ENCODE measurements at places on chromosomes 1 and 21.

DNA sequence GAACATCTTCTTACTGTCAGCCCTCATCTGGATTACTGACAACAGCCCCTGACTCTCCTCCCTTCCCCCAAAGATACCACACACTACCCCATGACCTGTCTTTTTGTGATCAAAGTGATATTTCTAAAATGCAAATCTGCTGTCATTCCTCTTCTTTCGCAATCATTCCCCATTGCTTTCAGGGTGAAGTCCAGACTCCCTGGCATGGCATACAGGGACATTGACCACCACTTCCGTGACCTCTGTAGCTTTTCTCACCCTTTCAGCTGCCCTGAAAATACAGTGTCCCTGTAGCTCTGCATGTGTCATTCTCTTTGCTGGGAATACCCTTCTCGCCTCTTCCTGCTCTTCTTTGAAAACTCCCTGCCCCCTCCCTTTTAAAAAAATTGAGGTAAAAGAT is 4.1 kb downstream of the SERINC2 start:
- no peak for DNase-seq

- DNase-seq = no peak
These were observed 3.5 kb downstream of the SAMSN1 start for GRCh38 chr21:14542638-14543037.

DNA sequence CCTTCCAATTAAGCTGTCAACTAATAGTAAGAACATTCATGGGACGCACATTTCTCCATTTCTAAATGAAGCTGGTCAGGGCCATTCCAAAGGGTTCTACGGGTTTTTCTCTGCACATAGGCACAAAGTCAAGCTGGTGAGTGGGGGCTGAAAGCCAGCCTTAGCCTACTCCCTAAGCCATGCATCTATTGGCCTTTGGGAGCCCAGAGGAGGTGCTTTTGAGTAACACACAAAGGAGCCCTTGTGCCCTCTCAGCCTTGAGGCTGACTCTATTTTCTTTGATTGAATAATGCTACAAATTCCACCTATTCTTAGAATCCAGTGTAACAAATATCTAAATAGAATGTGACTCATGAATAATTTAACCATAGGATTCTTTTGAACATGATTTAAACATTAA is 73.6 kb downstream of the RGS13 start:
- DNase-seq = no peak

- DNase-seq = no peak
These were observed 57.1 kb downstream of the RNF187 start for GRCh38 chr1:228544021-228544850.

- no peak for DNase-seq
These were observed 10.8 kb upstream of the LSM10 start for GRCh38 chr1:36408479-36408878.

- DNase-seq = no peak
These were observed 117.5 kb downstream of the C1orf21 start for GRCh38 chr1:184504040-184504954.

Measured in CD4-positive, alpha-beta T cell treated with Interleukin-2 at 100 ng/mL for 4 hours (primary cell).